ENCODE measurements at places on chromosomes 5 and 9.

- DNase-seq, result peak; percentile 49
These were observed 101.0 kb downstream of the TLE1 start for GRCh38 chr9:81588148-81588871.

GRCh38 chr5:17018871-17019270 lies 82.8 kb upstream of the MYO10 start:
- no peak for DNase-seq

GRCh38 chr9:79140751-79141150 lies 431.0 kb upstream of the TLE4 start:
- no peak for DNase-seq

DNA sequence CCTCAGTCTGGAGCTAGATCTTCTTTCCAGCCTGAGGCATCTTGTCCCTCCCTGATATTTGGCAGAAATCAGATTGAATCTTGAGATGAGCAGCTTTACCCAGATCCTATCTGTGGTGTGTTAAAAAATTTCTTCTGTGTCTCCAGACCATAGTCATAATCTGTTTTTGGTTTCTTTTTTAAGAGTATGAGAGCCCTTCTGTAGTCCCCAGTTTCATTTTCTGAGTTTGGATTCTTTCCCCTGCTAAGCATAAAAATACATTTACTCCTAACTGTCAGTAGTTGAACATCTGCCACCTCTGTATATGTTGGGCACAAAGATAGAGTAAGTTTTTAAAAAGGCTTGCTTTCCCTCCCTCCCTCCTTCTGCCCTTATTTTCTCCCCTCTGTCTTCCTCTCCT lies 137.7 kb downstream of the CNTLN start:
- no peak for DNase-seq

GRCh38 chr9:37760416-37761161 lies 7.0 kb downstream of the TRMT10B start:
- DNase-seq, result no peak

Data from retina (tissue), 1 donor.